Heart left ventricle (tissue), 16 donors: ENCODE measurements at places on chromosomes 5 and 9. TPM values are rescaled to one million over a fixed set of nuclear protein-coding genes. Genes with fewer than 3 reads are reported as not detected.

DNA sequence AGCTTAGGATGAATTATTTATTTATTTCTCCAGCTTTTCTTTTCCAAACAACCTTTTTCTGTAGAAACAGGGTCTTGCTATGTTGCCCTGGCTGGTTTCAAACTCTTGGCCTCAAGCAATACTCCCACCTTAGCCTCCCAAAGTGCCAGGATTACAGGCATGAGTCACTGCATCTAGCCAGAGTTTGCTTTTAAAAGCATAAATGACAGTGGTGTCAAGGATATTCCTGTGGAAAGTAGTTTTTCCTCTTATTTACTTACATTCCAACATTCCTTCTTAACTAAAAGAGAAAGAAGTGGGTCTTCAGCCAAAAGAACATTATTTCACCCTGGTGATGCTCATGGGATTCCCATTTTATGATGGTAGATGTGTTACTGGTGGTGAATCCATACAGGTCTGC is 62.4 kb downstream of the GRIA1 start:
- DNase-seq: no peak

GRCh38 chr5:154410786-154411185 is 35.0 kb upstream of the SAP30L start:
- DNase-seq: no peak

GRCh38 chr9:93525476-93525875 is 50.9 kb upstream of the PHF2 start:
- no peak for DNase-seq

GRCh38 chr9:114397219-114397847 is 9.6 kb upstream of the AKNA start:
- no peak for DNase-seq

DNA sequence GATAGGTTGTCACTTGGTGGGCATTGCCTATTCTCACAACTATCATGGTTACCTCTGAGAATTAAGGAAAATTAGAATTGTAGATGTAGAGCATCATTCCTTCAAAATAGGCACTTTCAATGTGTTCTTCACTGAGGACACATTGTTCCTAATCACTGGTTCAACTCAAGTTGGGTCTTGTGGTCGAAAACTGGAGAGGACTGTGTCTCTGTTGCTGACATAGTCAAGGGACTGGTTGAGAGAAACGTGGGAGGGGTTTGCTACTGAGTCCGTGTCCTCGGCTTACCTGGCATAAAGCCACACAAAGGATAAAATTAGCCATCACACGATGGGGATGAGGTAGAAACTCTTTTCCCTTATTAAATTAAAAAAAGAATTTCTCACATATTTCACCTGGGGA is 205.9 kb upstream of the CD180 start:
- no peak for DNase-seq

GRCh38 chr9:28926306-28926705 is 1353.0 kb upstream of the C9orf72 start:
- DNase-seq: no peak

DNA sequence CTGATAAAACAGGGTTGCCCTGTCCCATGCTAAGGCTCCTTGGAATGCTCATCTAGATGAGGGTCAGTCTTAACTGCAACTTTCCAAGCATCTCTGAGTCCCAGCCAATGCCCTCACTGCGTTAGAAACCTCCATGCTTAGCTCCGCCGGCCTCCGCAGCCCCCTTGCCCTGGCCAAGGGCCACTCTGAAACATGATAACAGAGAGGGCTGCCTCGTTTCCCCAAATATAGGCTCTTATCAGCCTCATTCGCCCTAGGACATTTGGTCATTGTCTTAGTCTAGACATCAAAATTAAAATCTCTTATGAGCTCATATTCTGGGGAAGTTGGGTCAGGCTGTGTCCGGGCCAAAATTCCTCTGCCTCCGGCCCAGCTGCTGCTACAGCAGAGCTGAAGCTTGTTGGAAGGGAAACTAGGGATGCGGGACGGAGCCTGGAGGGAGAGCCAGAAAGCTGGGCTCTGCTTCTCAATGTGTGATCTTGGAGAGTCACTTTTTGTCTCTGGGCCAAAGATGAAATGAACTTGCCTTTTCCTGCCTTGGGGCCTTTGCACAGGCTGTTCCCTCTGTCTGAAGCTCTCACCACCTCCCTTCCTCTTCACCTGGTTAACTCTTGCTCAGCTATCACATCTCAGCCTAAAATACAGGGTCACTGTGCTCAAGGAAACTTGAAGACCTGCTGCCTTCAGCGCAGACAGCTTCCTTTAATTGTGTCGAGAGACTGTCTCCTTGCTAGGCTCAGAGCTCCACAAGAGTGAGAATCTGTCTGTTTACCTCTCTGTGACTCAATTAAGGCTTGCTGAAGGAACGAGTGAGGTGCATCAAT is 191.3 kb downstream of the RGS3 start:
- DNase-seq: peak; percentile 84

- no peak for DNase-seq
Measured at GRCh38 chr5:158392753-158393152, 533.8 kb upstream of the CLINT1 start.

- DNase-seq: no peak
Measured at GRCh38 chr9:89497257-89497963, 503 bp downstream of the SEMA4D start.

GRCh38 chr5:172107571-172107970 is 80.5 kb downstream of the STK10 start:
- DNase-seq: peak; percentile 3

- DNase-seq: no peak
Measured at GRCh38 chr9:16532681-16533450, 337.6 kb downstream of the BNC2 start.

GRCh38 chr9:135655317-135655716 is 7.8 kb upstream of the LCN9 start:
- no peak for DNase-seq

DNA sequence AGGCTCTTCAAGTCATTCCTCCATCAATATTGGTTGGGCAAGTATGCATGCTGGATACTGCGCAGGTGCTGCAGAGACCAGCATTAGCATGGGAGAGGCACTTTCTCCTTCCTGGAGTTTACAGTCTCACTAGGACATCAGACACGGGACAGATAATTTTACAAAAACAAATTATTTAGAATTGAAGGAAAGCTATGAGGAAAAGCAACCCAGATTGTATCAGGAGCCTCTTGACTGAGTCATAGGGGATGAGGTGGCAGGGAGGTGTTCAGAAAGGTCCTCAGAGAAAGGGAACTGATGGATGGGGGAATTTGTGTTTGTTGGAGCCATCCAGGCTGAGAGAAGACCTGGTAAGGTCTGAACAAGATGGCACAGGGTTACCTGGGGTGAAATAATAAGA is 24.5 kb upstream of the RAB14 start:
- no peak for DNase-seq

GRCh38 chr9:26313108-26313507 is 579.5 kb downstream of the CAAP1 start:
- no peak for DNase-seq

GRCh38 chr9:102986425-102986824 is 8.7 kb upstream of the CYLC2 start:
- no peak for DNase-seq

DNA sequence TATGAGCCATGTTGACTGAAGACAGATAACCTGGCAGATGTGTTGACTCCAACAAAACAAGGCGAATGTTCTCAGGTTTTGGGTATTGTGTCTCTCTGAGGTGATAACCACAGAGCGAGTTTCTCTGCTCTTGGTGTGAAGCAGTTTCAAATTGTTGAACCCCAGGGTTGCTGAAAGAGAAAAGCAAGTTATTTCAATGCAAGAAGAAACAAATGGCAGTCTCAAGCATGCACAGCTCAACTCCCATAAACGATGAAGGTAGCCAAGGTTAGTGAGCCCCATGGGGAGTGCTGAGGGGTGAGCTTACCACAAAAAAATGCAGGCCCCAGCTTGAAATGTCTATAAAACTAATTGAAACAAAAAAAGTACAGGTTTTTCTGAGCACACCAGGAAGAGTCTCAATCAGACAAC is 220.8 kb upstream of the DAPK1 start:
- no peak for DNase-seq

The SLC25A2 gene
- total RNA-seq: not detected

The PRUNE2 gene
- 0.52 TPM for total RNA-seq

The POLR1E gene
- total RNA-seq: 21.6 TPM

The NTRK2 gene
- 4.9 TPM for total RNA-seq

The SLC6A18 gene
- total RNA-seq: not detected

The PTGS1 gene
- 15.7 TPM for total RNA-seq
